ENCODE measurements at places on chromosomes 3 and 15.

GRCh38 chr3:94822298-94822697 lies 759.4 kb downstream of the NSUN3 start:
- no peak for DNase-seq

DNA sequence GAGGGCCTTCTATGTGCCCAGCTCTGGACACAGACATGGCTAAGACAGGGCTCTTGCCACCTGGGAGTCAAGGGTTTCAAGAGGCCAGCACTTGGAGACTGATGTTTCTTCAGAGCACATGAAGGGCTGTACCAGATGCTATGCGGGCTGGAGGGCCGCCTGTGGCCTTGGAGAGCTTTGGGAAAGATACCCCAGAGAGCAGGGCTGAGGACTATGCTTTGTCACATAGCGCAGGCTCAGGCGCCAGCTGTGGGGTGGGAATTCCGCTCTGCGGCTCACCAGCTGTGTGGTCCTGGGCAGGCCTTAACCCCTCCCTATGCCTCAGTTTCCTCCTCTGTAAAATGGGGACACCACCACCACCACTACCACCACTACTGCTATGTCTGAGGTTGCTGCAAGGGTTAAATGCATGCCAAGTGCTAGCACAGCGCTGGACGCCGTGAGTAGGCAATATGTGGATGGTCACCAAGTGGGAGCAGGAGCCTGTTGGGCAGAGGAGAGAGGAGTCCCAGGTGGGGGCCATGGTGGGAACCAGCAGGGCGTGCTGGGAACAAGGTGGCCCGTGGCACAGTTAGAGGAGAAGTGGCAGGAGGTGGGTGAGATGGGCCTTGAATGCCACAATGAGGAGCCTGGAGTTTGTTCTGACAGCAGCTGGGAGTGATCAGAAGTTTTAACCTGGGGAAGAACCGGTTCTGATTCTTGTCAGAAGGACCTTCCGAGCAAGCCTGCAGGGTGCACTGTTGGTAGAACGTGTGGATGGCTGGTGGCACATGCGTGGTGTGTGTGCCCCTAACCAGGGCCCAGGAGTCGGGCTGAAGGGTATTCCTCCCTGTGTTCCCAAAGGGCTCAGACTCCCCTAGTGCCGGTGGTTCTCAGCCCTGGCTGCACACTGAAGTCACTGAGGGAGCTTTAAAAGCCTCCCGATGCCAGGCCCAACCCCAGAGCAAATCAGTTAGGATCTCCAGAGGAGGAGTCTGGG lies 41.7 kb downstream of the FEM1B start:
- DNase-seq = no peak

DNA sequence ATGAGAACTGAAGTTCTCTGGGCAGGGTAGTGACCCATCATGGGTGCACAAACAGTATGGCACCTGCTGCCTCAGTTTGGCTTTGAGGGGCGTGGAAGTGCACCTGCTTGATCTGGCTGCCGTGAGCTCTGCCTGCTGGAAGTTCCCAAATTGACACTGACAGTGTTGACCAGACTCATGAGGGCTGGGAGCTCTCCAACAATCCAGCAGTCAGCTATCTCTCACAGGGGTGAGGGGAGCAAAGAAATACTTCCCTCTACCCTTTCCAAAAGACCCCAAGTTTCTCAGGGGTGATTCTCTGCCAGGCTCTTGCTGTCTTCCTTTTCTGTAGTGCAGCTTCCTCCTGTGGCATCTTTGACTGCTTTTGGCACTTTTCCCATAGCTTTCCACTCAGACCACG lies 49.4 kb upstream of the ROBO1 start:
- DNase-seq = no peak

GRCh38 chr3:188385295-188385694 lies 231.3 kb downstream of the LPP start:
- no peak for DNase-seq

DNA sequence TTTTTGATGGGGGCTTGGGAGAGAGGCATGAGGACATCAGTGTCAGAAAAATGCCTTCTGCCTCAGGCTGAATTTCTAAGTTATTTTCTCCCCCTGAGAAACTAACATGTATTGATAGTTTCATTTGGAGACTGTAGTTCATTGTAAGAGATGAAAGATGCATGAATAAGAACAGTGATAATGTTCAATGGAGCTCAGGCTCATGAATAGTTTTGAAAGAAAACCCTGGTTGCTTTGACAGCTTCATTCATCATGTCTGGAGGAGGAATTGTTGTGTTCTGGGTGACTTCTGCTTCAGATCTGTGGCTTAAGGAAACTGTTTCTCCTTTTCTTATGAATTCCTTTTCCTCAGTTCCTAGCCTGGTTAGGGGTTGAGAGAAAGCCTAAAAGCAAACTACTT lies 204.0 kb upstream of the LRRC3B start:
- DNase-seq = no peak

DNA sequence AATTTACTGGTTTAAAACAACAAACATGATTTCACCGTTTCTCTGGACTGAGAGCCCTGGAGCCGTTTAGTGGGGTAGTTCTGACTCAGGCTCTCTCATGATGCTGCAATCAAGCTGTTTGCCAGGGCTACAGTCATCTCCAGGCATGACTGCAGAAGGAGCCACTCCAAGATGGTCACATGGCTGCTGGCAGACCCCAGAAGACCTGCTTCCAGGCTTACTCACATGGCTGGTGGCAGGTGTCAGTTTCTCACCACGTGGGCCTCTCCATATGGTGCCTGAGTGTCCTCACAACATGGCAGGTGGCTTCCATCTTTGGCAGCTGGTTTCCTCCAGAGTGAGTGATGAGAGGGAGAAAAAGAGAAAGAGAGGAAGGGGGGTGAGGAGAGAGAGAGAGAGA lies 378.3 kb upstream of the RGMA start:
- no peak for DNase-seq

DNA sequence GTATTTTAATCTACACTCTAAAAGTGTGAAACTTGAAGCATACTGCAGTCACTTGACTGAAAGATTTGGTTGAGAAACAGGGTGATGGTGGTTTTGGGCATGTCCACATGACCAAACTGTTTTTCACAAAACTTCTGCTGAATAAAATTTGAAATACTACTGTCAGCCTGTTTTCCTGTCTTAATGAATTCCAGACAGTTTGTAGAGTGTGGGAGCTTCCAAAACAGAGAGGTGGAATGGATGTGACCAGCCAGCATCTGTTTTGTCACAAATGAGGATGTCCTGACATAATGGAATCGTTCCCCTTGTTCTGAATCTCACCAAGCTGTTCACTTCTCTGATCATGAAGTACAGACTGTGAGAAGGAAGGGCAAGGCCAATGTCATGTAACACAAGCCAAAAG lies 11.8 kb downstream of the MITF start:
- DNase-seq = no peak

GRCh38 chr3:55687526-55687925 lies 200.4 kb upstream of the WNT5A start:
- no peak for DNase-seq

GRCh38 chr3:184591789-184592188 lies 30.2 kb downstream of the EPHB3 start:
- no peak for DNase-seq

DNA sequence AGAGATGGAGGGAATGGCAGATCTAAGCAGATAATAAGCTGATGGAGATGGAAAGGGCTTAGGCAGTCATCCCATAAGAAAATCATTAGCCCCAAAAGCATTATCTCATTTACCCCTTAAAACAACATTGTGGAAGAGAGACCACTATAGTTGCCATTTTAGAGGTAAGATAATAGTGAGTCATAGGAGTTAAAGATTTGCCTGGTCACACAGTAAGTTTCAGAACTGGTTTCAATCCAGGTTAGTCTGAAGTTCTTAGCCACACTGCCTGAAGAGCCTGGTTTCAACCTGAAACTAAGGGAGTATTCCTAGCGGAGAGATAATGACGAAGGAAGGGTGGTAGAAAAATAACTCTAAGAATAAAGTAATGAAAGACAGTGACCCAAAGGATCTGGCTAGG lies 13.0 kb upstream of the UBR1 start:
- no peak for DNase-seq

GRCh38 chr3:70488816-70489215 lies 176.4 kb upstream of the MDFIC2 start:
- no peak for DNase-seq

DNA sequence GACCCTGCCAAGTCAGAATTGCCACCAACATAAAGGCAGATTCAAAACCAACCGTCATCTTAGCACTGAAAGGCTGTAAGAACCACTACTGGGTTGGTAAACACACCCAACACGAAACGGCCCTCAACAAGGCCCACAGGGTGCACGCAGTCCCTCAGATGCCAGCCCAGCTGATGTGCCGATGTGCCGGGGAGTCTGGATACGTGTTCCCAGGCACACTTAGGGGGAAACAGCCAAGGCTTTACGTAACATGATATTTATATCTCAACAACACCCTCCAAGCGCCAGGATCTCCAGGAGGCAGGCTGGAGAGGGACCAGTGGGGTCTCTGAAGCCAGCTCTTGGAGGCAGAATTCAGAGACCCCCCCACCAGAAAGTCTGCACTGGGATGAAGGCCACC lies 14.2 kb downstream of the POC1A start:
- no peak for DNase-seq

DNA sequence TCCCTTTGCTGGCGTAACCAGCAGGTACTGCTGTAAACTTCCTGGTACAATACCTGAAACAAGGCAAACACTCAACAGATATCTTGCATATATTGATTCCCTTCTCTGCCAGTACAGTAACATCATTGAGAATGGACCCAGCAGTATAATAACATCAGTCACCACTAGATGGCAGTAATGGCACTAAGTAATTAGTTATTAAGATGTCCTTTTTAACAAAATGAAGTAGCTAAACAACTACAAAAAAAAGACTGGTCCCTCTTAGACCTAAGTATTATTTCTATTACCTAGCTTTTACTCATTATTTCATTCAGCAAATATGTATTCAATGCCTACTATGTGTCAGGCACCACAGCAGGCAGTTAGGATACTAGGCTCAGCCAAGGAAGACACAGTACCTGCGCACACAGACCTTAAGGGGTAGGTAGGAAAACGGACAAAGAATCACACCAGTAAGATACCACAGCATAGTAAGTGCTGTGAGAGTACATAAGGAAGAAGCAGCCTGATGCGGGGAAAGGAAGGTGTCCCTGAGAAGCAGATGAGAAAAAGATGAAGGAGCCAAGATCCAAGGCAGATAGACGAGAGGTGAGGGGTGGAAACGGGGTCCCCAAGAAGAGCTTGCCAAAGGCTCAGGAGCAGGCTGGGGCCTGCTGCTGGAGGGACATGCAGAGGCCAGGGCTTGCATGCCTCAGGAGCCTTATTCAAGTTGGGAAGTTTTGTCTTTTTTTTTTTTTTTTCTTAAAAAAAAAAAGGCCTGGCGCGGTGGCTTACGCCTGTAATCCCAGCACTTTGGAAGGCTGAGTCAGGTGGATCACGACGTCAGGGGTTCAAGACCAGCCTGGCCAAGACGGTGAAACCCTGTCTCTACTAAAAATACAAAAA lies 102.7 kb upstream of the CHD2 start:
- no peak for DNase-seq

DNA sequence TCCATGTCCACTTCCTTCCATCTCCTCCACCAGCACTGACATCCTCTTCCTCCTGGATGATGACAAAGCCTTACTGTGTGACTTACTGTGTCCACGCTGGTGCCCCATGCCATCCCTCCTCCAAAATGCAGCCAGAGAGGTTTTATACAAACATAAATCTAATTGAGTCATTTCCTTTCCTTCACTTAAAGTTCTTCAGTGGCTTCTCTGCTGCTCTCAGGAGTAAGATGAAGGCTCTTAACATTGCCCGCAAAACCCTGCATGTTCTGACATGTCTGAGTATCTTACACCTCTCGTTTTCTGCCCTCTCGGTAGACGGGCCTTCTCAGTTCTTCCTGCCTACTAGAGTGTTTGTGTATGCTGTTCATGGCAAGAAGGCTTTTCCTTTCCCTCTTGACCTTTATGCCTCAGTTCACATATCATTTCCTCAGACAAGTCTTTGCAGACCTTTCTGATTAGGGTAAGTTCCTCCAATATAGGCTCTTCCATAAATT lies 175.5 kb downstream of the CFAP20DC start:
- DNase-seq = no peak

- no peak for DNase-seq
Measured at GRCh38 chr15:67349634-67350033, 95.0 kb downstream of the IQCH start.

DNA sequence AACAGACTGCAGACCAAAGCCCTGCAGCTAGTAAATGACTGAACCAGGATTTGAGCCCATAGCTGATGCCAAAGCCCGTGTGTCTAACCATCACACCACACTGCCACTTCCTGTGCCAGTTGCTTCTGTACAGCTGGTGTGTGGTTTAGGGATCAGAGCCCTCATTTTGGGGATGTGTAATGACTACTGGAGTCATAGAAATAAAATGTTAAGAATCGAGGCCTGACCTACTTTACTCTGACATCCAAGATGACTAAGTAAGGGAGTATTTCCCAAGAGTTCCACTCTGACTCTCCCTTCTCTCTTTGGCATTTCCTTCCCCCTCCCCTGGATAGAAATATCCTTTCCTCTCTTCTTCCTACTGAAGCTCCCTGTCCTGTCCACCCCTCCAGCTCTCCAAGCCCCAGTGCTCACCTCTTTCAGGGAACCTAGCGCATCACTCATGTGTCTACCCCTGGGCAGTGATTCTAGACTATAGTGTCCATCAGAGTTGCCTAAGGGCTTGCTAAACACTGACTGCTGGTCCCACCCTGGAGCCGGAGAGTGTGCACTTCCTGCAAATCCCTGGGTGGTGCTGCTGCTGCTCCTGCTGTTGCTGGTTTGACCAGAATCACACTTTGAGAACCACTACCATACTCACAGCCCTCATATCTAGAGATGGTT lies 53.8 kb downstream of the MGLL start:
- DNase-seq = no peak

GRCh38 chr3:16090706-16091105 lies 83.8 kb upstream of the GALNT15 start:
- no peak for DNase-seq

DNA sequence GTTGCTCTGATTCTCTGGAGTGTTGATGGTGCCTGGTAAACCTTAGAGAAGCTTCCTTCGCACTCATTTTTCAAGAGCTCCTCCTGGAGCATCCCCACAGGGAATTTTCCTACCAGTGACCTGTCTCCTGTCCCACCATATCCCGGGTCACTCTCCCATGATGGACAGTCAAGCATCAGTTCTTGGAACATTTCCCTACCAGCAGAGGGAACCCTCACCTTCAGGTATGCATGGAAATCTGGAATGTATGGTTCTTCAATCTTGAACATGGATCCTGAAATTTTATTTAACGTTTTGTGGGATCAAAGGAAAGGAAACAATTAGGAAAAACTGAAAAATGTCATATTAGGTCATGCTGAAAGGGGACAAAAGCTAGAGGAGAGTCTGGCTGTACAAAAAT lies 153.8 kb downstream of the SPATA16 start:
- no peak for DNase-seq

DNA sequence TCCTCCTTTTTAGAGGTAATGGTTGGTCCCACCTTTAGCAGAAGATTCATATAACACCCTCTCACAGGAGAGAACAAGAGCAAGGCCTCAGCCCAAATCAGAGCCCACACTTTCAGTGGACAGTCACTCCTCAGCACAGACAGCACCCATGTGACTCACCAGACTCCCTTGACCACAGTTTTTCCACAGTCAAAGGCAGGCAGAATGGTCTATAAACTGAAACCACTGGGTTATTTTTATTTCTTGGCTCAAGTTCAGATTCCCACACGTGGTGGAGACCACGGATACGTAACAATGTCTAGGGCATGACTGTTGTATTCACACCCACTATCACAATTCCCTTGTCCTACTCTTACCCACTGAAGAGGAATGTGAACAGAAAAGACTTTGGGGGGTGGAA lies 237.8 kb upstream of the UBE2E1 start:
- DNase-seq = no peak

Measured in GM18507 (cell line).